CD4-positive, CD25-positive, alpha-beta regulatory T cell (primary cell): ENCODE measurements at places on chromosomes 1 and 21. TPM values are rescaled to one million over a fixed set of nuclear protein-coding genes. Genes with fewer than 3 reads are reported as not detected.

The CHI3L2 gene
- 15.8 TPM for polyA plus RNA-seq

GRCh38 chr21:37058261-37058660, 14.6 kb downstream of the PIGP start:
- no peak for DNase-seq

DNA sequence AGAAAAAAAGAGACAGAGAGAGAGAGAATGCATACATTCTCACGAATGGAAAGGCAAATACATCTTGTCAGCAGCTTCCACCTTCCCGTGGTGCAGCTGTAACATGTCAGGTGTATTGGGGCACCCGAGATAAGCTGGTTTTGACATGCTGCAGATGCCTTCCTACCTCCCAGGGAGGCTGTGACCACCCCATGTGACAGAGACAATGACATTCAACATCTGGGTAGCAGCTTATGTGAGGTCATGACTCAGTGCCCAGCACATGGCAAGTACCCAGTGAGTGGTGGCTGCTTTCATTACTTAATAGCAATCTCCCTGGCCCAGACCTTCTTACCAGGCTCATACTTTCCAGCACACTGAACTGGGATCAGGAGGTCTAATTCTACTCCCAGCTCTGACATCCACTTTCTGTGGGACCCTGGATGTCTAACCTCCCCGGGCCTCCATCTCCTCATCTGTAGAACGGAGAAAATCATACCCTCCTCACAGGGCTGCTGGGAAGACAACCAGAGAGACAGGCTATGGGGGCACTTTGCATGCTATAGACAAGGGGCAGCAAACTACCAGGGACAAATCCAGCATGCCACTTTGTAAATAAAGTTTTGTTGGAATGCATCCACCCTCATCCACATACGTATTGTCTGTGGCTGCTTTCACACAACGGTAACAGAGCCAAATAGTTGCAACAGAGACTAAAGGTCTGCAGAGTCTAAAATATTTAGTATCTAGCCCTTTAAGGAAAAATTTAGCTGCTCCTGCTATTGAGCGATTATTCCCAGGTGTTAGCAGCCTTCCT, 38.5 kb upstream of the ZBTB40 start:
- no peak for DNase-seq

- no peak for DNase-seq
These were observed 20.6 kb upstream of the KIF26B start for GRCh38 chr1:245133995-245134715.

DNA sequence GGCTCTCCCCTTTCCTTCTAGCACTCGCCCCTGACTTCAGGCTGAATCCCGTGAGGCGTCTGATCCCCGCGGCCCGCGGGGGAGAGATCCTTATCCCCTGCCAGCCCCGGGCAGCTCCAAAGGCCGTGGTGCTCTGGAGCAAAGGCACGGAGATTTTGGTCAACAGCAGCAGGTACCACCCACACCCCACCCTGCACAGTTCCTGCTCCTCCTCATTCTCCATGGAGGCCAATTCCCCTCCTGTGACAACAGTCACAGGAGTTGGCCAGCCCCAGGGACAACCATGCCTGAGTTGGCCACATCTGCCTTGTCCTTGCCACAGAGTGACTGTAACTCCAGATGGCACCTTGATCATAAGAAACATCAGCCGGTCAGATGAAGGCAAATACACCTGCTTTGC, 20.0 kb downstream of the TMEM81 start:
- DNase-seq: no peak

The CD5L gene
- polyA plus RNA-seq: not detected

DNA sequence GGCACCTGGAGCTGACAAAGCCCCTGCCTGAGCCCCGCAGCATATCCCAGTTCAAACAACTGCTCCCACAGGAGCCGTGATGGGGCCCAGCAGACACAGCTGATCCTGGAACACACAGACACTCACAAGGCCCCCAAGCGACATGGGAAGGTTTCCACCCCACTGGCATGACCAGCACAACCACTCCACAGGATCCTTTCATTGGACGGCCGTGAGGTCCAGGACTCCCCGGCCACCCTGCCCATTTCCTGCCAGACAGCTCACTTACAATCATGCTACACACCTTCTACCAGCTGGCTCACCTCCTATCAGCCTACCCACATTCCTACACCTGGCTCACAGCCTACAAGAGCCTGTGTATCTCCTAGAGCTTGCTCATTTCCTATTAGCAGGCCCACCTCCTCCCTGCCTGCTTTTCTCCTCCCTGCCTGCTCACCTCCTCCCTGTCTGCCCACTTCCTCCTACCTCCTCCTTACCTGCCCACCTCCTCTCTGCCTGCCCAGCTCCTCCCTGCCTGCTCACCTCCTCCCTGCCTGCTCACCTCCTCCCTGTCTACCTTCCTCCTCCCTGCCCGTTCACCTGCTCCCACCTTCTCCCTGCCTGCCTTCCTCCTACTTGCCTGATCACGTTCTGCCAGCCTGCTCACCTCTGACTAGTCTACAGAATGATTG, 73.9 kb downstream of the MATN1 start:
- no peak for DNase-seq

DNA sequence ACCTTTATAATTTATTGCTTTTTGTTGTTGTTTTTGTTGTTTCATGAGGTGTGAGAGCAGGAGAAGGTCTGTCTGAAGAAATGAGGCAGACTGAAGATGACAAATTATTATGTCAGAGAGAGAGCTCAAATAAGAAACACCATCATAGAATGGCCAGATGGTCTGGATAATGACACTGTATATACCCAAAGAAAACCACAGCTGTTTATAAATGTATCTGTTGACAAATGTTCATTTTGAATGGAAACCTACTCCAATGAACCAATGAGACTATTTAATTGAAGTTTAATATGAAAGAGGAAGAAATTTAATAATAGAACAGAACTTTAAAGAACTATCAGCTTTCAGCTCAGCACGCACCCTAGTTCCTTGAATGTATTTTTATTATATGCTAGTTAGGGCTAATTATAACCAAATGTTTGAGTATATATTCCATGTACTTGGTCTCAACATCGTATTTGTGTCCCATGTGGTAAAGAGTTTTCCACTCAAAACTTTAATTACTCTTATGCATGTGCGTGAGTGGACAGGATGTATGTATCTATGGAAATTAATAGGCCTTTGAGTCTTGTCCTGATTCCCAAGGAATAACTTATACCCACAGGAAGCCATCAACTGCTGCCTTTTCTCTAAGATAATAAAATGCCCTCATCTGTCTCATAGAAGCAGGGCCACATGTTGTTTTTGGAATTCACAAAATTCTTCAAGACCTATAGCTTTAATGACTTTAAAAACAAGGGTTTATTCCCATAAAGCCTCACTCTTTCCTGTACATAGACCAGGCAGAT, 202.7 kb downstream of the KCNK2 start:
- DNase-seq: no peak

The FCRL6 gene
- polyA plus RNA-seq: not detected

- no peak for DNase-seq
These were observed 24.5 kb upstream of the TBX19 start for GRCh38 chr1:168256164-168256563.

DNA sequence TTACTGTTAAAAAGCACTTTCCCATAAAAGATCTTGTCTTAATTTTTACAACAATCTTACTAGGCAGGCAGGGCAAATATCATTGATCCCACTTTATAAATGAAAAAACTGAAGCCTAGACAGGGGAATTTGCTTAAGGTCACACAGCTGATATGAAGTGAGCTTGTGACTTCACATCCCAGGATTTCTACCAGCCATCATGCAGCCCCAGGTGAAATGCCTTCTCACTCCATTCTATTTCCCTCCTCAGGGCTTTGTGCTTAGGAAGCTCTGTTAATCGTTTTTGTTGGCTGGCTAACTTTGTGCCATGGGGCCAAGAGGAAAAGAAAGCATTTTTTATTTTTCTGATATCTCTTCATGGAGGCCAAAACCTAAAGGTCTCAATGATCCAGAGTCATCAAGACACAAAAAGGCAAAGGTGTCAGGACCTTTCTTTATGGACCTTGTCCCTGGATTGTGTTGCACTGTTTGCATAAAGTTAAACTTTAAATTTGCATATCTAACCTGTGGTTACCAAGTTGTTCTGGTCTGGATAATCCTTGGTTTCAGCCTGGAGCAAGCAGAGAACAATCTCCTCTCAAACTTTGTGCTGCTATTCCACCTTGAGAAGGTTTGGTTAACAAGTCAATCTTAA, 44.8 kb upstream of the ZNF326 start:
- DNase-seq: no peak

The MXRA8 gene
- polyA plus RNA-seq: not detected

The PPP1R12B gene
- 4.2 TPM for polyA plus RNA-seq

DNA sequence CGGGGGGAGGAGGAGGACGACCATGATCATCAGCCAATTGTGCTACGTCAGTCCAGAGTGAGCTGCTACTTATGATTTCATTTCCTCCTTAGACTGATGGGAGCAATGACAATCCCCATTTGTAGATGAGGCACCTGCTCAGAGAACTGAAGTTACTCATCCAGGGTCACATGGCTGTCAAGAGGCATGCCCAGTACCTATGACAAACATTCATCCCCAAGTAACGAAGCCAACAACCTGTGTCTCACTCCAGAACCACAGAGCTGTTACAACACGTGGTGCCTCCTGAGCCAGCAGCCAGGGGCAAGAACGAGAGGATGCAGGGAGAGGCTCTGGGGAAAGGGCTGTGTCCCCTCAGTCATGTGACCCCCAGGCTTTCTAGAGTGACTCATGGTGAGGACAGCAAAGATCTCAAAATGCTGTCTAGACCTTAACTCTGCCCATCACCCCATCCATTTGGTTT, 93.6 kb downstream of the SIM2 start:
- no peak for DNase-seq

DNA sequence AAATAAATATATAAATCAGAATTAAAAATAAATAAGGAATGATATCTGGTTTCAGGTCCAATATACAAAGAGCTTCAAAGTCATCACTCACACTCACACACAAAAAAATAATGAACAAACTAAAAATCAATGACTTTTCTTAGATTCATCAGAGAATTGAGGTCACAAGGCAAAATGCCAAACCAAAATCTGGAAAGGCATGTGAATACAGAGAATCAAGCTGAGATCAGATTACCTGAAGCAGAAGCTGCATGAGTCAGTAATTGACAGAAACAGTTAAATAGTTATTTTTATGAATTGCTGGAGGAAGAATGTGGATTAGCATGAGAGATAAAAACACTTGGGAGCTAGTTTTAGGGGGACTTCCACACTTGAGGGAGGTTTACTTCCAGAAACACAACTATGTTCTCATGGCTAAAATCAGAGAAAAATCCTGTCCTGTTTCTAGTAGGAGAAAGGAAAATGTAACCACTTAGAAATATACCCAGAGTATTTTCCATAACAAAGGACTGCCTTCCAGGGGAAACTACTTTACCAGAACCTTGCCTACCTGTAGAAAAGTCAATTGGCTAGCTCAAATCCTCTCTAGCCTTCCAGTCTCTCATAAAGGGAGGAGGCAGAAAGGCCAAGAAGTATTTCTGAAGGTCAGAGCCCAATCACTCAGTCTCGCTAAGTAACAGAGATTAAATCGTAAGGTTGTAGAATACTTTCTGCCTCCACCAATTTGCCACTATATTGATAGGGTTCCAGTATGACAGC, 536.6 kb upstream of the NR5A2 start:
- DNase-seq: no peak

DNA sequence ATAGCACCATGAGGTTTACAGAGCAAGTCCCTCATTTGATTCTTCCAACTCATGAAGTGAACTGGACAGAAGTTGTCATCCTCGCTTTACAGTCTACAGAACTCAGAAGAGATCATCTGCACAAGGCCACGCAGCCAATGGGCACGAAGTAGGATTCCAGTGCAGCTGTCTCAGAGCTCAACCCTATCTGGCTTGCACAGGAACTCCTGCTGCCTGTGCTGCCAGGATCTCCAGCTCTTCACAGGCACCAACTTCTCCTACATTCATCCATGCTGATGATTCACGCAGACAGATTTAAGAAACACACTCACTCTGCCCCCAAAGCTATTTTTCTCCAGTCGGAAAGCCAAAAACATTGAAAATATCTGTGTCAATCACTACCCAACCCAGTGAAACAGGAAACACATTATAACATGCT, 157.0 kb downstream of the RERE start:
- no peak for DNase-seq

The GUK1 gene
- polyA plus RNA-seq: 350 TPM

DNA sequence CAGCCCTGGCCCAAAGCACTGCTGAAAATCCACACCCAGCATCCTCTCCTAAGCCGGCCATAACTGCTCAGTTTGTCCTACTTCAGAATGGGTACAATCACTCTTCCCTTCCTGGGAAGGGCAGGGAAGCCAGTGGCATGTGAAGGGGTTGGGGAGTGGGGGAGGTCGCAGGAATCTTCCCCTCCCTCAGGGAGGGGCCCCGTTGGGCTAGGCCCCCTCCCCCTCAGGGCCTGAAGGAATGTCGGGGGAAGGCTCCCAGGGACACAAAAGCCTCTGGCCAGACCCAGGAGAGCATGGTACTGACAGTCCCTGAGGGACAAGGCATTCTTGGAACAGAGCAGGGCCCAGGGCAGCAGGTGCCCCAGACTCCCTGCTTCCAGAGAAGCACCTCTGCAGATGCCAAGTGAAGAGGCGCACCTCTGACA, 1.2 kb downstream of the ELOVL1 start:
- no peak for DNase-seq

- no peak for DNase-seq
These were observed 22.7 kb upstream of the SHE start for GRCh38 chr1:154524881-154525280.

The DLGAP3 gene
- 0.11 TPM for polyA plus RNA-seq

The EFCAB14 gene
- polyA plus RNA-seq: 81.2 TPM

The SRGAP2C gene
- polyA plus RNA-seq: 2.5 TPM

GRCh38 chr1:6911974-6912373, 126.7 kb downstream of the CAMTA1 start:
- no peak for DNase-seq

The PLEKHN1 gene
- polyA plus RNA-seq: 0.61 TPM

DNA sequence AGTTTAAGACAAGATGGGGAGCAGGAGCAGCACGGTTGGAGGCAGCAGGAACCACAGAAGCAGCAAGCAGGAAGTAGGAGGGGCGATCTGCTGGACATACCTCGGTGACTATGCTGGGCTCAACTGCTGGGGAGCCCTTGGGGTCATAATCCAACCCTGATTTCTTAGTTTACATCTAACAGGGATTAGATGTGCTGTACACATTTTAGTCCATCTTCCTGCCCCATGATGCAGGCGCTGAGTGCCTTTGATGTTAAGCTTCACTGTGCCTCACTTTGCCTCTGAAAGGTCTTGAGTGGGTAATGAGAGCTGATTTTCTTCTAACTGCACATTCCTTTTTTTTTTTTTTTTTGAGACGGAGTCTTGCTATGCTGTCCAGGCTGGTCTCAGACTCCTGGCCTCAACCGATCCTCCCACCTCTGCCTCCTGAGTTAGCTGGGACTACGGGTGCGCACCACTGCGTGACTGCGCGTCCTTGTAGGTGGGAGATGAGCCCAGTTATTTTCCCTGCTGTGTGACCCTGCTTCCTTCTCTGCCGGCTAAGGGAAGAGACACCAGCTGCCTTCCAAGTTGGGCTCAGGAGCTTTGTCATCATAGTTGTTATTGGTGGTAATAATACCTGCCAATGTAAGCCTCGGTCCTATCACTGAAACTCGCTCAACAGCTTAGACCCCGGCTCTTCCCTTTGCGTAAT, 1.1 kb upstream of the RCAN3 start:
- peak; percentile 48 for DNase-seq

- DNase-seq: no peak
These were observed 11.4 kb upstream of the ASCL5 start for GRCh38 chr1:201138311-201138840.
